ENCODE measurements at places on chromosomes 3 and 15.

DNA sequence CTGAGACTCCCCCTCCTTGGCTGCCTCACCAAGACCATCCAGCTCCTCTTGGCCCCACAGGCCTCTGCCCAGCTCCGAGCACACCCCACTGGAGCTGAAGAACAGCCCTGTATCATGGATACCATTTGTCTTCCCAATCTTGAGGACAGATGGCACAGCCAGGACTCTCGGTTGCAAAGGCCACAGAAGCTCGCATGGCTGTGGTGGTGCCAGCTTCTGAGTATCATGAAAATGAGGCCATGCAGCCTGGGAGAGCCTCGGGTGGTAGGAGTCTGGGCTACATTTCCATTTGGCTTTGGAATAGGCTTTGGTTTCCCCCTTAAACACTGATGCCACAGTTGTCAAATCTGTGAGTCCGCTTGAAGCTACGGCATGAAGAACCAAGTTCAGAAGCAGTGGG, 106.6 kb downstream of the SEMA5B start:
- DNase-seq = no peak

- no peak for DNase-seq
Observed at GRCh38 chr3:187804745-187805121, 59.5 kb upstream of the BCL6 start.

GRCh38 chr15:81751816-81752545, 293.8 kb downstream of the MEX3B start:
- DNase-seq = no peak

GRCh38 chr15:70466895-70467529, 296.3 kb downstream of the UACA start:
- peak; percentile 26 for DNase-seq

- no peak for DNase-seq
Observed at GRCh38 chr3:5339967-5340535, 152.5 kb downstream of the EDEM1 start.

DNA sequence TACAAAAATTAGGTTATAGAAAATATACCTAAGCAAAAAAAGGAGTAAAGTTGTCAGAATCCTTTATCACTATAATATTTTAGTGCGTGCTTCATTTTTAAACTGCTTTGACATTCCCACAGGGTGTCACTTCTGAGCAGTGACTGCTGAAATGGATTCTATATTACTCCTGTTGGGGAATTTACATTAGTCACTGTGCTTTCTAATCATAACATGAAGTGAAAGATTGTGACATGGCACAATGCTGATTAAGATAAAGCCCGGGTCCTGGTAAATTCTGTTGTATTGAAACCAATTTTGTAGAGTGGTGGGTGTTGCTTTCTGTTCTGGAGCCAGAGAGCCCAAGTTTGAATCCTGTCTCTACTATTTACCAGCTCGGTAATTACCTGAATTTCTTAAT, 36.4 kb upstream of the EHHADH start:
- DNase-seq = no peak

DNA sequence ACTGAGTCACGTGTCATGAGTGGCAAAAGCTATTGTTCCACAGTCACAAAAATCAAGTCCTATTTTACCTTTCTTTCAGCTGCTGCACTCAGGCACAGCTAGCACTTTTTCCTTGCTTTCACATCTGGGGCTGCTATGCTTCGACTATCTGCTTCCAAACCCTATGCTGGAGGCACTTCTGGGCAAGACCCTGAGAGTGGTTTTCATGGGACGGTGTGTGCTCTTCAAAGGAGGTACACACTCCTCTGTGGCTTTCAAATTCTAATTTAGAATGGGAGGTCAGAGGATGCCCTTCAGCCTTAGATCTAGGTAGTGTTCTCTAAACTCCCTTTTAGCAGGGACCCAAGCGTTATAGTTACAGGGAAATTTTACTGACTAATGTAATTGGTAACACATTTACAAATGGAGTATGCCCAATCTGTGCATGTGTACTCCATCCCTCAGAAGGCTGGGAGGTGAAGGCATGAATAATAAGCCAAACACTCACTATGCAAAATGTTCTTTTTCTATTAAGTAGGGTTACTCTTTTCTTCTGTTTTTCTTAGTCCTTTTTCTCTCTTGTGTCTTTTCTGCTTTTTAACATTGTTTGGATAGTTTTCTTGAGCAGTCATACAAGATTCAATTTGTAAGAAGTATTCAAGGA, 188.3 kb downstream of the LSAMP start:
- DNase-seq = no peak

- no peak for DNase-seq
Observed at GRCh38 chr3:66856533-66856932, 141.6 kb upstream of the KBTBD8 start.

DNA sequence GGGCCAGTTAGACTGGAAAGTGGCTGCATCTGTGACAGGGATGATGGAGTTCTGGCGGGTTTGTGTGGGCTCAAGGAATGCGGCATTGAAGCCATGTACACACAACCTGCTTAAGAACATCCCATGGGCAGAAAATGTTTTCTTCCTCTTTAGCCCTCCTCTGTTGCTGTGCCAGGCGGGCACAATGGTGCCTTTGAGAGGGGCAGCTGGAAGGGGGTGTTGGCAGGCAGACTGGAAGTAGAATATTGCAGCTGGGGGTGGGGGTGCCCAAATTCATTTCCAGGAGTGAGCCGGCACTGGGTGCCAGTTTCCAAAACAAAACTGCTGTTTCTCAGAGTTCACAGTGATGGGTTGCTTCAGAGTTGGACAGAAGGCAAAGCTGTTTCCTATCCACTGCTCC, 91.8 kb upstream of the ETV5 start:
- no peak for DNase-seq

DNA sequence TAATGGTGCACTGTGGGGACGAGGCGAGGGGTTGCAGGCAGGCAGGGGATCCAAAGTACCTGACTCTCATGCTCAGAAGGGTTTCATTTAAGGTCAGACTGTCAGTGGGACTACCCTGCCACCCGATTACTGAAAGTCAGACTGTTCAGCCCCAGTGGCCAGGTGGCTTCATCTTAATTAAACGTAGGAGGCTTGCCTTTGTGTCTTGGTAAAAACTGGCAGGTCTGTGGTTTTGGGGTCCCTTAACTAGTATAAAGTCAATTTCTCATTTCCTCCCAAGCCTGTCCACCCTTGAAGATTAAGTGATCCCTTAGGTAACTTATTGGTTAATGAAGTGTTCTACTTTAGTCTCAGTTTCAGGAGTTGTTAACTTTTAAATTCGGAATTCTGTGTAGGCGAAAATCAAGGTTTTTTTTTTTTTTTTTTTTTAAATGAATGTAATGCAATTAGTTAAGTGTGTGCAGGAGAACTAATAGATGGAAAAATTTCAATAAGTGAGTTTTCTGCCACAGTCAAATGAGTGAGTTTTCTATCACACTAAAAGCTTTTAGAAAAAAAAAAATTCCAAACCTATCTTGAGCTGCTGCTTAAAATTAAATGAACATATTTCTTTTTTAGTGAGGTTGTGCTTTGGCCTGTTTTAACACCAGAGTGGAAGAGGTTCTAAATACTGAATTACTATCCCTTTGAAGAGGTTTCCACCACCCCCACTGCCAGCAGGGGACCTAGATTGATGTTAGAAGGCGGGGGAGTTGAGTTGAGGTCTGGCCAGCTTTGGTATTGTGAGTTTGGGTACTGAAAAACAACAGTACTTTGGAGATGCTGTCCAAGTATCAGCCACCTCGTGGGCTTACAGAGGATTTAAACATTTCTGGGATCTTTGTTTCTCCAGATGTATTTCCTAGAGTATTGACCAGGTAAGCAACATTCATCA, 15.2 kb downstream of the ITPR1 start:
- no peak for DNase-seq

DNA sequence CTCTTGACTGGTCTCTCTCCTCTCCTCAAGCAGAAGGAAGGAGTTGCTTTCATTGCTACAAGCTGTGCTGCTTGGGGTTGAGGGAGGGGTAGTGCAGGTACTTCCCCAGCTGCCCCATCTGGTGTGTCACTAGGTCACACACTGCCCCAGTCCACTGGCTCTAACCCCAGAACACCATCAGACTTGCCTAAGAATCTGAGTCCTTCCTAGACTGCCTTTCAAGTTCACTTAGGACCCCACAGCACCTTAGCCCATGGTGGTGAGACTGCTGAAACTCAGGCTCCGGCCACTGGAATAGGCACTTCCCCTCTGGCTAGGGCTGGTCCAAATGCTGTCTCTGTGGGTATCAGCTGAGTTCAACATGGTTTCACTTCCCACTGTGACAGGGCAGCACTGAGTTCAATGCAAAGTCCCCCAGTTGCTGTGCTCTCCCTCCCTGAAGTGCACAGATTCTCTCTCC, 279.7 kb upstream of the GOLGA6L4 start:
- no peak for DNase-seq

GRCh38 chr3:53668872-53669271, 174.5 kb downstream of the CACNA1D start:
- no peak for DNase-seq

GRCh38 chr3:158573714-158574113, 2.7 kb downstream of the MLF1 start:
- DNase-seq = no peak

DNA sequence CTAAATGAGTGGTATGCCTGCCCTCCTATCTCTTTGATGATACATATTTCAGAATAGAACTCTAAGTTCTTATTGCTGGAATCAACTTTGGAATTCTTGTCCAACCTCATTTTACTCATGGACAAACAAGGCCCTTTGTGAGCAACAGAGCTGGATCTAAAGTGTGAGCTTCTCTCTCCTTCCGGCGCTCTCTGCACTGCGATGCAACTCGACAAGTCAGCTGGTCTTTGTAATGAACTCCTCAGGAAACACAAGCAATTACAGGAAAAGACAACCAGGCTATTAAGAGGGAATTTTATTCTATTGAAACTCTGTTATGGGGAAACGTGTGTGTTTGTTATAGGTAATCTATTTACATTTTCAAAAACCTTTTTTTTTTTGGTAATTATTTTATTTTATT, 20.3 kb upstream of the NRROS start:
- no peak for DNase-seq

DNA sequence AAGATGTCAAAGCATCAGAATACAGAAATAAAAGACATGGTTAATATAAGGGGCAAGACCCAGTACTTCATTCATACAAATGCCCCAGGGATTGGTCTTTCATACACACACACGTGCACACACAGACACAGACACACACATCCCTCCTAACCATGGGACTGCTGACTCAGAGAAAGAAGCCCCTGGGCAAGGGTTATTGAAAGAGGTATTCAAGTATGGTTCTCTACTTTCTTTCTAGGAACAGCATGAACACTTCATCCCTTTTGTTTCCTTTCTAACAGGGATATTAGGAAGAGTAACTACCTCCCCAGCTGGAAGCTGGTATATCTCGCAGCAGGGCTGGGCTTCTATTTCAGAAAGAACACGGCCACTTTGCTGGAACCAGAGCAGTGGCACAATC, 33.2 kb upstream of the ZFAND6 start:
- DNase-seq = no peak

GRCh38 chr3:5465183-5465582, 277.7 kb downstream of the EDEM1 start:
- no peak for DNase-seq

GRCh38 chr15:91113030-91113429, 13.0 kb downstream of the SV2B start:
- DNase-seq = no peak

GRCh38 chr3:48473617-48473952, 27.0 kb downstream of the ATRIP start:
- no peak for DNase-seq

DNA sequence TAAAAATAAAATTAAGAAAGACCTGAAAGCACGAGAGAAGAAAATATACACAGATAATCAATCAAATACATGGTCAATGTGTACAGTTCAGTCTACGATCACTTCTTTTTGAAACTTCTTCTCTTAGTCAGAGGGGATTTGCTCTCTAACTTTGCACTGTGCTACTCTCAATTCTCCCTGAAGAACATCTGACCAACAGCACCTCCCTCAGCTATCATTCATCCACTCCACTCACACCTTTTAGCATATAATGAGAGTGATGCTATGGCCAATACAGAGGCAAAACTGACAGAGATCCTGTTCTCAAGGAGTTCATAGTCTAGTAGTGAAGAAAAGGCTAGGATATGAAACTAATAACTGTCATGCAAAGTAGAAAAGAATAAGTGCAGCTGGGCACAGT, 45.9 kb downstream of the P3H2 start:
- DNase-seq = no peak

- DNase-seq = peak; percentile 34
Observed at GRCh38 chr3:23944861-23945662, at the start of gene NR1D2. TSS of gene NR1D2 (plus strand) at chr3:23945286. CDS start at chr3:23945579, 293 bp downstream.

DNA sequence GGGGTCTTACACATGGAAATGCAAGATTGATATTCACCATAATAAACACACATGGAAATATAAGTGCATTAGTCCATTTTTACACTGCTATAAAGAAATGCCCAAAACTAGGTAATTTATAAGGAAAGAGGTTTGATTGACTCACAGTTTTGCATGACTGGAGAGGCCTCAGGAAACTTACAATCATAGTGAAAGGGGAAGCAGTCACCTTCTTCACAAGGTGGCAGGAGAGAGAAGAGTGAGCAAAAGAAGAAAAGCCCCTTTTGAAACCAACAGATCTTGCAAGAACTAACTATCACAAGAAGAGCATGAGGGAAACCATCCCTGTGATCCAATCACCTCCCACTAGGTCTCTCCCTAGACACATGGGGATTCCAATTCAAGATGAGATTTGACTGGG, 111.7 kb upstream of the TP63 start:
- no peak for DNase-seq

DNA sequence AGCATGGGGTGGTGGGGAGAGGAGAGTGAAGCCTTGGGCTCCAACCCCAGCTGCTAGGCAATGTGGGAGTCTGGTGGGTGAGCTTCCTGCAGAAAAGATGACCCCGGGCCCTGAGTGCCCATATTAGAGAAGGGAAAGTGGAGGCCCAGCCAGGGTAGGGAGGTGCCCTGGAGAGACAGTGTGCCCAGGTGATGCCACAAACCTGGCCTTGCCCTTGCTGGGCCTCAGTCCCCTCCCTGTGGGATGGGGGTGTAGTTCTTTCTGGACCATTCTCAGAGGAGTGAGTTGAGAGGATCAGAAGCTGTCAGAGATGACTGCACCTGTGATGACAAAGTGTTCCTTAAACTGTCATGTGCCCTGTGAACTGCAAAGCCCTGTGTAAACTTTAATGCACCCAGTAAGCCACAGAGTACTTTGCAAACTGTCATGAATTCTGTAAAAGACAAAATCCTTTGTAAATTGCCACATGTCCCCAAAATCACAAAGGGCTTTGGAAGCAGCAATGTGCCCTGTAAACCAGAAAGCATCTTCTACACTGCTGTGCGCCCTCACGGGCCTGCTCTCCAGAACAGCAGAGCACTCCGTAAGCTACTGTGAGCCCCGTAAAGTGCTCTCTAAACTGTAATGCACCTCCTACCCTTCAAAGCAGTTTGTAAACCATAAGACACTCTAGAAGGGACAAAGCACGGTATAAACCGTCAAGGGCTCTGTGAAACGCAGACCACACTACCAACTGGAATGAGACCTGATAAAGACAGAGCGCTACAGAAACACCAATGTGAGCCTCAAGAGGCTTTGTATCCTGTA, 51.3 kb upstream of the FGD5 start:
- DNase-seq = no peak

- no peak for DNase-seq
Observed at GRCh38 chr3:171790898-171791691, 19.2 kb downstream of the PLD1 start.

Data from AG04450 (cell line).